ENCODE measurements at places on chromosomes 1 and 21.

- DNase-seq, result no peak
These were observed 10.7 kb downstream of the RNF223 start for GRCh38 chr1:1063261-1063944.

- no peak for DNase-seq
These were observed 89.9 kb upstream of the JAK1 start for GRCh38 chr1:65056234-65056633.

DNA sequence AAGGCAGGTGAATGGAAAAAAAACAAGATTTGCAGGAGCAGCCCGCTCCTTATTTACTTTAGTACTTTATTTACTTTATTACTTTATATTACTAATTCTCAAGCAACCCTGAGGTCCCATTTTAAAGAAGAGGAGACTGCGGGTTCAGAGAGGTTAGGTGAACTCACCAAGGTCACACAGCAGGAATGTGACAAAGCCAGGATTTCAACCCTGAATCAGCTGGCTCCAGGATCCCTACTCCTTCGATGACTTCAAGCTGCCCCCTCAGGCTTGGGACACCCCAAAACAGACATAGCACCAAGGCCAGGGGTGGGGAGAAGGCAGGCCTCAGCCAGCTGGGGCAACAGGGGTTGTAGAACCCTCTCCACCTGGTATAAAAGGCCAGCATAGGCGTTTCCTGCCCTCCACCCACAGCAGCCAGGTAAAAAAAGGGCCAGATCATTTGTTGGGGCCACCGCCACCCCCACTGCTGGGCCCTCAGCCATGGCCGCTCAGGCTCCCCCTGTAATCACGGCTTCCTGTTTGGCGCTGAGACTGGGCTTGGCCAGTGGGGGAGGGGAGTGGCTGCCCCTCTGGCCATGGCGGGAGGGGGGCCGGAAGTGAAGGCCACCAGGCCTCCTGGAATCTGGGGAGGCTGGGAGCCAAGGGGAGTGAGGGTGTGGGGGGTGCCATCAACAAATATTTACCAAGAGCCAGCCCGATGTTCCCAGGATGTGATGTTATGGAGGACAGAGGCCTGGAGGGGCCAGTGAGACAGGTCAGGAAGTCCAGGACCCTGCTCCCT, 6.6 kb downstream of the SDC3 start:
- no peak for DNase-seq

DNA sequence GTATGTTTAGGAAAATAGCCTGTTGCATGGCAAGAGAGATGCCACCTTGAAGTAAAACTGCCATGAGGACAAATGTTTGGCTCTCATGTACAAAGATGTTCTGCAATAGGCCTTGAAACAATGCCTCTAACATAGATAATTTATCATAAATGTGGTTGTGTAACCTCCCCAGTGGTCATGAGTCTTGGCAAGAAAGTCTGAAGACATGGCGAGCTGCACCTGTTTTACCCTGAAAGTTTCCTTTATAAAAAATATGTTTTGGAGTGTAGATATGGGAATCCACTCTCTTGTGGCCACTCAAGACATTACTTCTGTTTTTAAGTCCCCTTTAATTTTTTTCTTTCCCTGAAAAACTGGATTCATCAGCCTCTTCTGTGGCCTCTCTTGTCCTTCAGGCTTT, 2217.1 kb downstream of the NCAM2 start:
- no peak for DNase-seq

GRCh38 chr1:3219791-3220467, 150.9 kb downstream of the PRDM16 start:
- DNase-seq, result no peak

GRCh38 chr21:36039861-36040260, 20.5 kb downstream of the SETD4 start:
- no peak for DNase-seq

DNA sequence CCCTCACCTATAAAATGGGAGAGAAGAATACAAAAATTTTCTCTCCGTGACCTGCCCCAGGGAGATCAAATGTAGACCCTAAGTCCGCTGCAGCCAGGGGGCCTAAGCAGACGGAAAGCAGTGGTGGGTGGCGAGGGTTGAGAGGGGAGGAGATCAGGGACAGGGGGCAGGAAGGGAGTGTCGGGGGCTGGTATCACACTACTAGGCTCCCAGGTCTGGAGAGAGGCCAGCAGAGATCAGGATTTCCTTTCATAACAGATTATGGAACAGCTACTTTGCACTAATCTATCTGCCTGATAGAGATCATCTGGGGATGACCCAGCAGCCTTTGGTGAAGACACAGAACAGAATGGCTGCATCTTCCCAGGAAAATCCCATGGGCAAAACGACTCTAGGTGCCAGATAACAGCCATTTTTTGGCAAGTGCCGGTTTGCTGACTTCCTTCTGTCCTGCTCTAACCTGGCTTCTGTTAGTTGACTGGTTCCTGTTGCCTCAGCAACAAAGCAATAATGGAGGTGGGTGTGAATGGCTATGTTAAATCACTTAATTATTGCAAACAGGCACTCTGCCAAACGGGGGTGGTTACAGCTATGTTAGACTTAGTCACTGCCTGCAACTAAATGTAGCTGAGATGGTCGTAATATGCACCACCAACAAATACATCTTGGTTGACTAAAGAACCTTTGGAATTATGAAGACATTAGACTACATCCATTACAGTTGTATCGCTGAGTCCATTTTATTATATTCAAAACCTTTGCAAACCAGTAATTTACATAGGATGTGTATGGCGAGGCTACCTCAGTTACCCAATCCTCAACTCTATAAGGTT, 30.0 kb upstream of the EPS8L3 start:
- DNase-seq, result peak; percentile 17

DNA sequence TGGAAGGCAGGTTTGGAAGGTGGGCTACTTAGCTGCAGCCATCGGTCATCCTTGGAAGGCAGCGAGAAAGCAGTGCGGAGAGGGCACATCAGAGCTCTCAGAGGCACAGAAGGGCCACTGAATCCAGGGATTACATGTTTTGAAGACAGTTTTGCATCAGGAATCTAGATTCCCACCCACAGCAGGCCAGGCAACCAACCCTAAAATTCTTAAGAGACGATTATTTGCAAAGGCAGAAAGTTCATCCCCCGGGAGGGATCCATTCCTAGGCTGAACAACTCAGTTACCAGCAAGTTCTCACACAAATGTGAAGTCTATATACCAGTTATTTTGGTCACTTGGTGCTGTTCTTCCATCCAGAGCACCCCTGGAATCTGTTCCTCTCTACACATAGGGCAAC, 457.3 kb upstream of the VAMP3 start:
- DNase-seq, result no peak

- no peak for DNase-seq
These were observed at the start of gene KLHDC8A for GRCh38 chr1:205356440-205357139. Gene KLHDC8A (minus strand): TSS chr1:205356922. CDS start chr1:205343604, 13,318 bp downstream.

DNA sequence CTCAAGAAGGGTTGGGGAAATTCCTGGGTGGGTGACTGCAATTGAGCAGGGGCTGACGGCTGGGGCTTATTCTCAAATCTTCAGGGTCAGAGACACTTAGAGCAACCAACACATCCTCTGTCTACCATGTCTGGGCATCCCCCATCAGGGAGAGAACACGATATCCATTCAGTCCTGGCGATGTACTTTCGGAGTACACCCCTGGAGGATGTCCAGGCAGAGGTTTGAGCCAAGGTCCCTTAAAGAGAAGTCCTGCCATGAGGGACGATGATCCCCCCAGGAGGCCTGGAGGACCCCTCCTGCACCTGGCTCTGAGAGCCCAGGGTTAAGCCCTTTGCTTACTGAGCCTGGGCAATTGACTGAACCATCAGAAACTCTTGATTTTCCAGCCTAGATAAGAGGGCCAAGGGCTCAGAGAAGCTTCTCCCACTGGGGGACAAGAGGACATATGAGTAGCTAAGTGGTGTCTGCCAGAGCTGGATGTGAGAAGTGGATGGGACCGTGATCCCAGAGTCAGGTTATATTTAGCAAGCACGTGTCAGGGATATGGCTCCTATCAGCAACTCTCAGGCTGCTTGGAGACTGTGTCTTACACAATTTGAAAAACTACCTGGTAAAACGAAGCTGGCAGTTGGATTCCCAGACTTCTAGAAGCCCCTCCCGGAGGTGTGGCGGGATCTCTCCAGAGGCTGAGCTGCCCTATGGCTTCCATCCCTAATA, 253.3 kb upstream of the VAMP3 start:
- no peak for DNase-seq

DNA sequence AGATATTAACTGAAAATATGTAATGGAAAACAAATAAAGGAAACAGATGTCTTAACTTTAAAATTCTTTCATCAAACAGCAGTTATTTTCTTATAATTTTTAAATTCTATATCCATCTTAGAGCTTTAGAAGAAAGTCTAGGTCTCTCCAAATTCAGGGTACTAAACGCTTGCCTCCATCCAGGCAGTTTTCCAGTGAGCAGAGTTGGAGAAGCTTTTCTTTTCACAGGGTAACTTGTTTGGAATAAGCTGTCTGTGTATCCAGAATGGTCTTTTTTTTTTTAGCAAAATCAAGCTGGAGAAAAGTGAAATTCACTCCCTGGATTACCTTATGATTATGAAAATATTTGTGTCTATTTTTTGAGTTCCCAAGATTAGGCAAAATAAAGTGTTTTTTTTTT, 88.6 kb downstream of the DDAH1 start:
- DNase-seq, result no peak

- no peak for DNase-seq
These were observed 81.8 kb downstream of the KIF1B start for GRCh38 chr1:10292188-10292587.

DNA sequence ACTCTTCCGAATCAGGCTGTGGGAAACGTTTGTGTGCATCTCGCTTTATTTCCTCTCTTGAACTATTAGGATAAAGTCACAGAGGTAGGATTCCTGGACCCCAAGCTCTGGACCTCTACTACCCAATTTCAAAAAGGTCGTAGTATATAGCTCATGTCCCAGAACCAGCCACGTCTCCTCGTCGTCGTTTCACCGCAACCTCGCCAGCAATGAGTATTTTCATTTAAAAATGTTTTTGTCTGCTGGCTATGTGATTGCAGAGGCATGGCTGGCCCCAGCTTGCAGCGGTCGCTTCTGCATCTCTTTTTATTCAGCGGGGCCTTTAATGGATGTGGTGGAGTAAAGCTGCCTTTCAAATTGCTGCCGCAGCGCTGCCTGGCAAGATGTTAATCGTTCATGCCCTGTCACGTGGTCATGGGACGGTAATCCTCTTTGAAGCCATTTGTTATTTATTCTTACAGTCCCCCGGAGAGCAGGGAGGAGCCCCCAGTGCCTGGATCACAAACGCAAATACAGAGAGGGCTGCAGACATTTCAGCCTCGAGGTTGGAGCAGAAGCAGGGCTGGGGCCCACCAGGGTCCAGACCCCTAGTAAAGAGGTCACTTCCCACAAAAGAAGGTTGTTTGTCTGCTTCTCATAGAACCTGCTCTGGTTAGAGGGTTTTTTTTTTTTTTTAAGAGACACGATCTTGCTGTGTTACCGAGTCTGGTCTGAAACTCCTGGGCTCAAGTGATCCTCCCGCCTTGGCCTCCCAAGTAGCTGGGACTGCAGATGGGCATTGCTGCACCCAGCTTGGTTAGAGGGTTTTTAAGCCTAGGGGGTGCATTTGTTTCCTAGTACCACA, 11.6 kb upstream of the NPHP4 start:
- no peak for DNase-seq

- DNase-seq, result no peak
These were observed 56.5 kb downstream of the CAMSAP2 start for GRCh38 chr1:200795156-200795555.

DNA sequence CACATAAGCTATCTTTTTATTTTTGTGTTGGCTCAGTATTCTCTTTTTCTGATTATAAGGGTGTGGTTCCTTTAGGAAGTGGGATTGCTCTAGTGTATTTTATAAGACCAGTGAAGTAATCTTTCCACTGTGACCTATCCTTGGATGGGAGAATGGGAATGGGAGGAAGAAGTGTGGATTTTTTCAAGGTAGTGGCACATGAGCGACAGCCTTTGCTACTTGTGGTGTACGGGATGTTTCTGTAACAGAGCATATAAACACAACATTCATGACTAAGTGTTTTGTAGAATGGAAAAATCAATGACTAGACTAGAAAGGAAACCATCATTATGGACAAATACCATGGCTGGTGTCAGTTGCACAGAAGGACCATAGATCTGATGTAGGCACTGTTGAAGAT, 209.6 kb downstream of the GIPC2 start:
- DNase-seq, result no peak

DNA sequence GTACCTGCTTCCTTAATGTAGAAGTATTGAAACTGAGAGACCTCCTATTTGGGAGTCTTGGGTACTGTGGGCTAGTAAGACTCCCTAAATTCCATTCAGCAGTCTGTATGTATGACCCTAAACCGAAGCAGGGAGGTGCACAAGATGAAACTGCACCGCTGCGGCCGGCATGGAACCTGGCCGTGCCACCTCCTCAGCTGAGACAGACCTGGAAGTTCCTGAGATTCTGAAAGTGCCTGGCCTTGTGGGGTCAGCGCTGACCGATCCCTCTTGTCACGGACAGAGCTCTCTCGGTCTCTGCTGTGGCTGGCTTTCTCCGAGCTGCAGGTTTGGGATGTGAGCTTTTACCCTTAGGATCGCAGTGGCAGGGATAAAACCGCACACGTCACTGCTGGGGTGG, 27.0 kb downstream of the PCNT start:
- no peak for DNase-seq

DNA sequence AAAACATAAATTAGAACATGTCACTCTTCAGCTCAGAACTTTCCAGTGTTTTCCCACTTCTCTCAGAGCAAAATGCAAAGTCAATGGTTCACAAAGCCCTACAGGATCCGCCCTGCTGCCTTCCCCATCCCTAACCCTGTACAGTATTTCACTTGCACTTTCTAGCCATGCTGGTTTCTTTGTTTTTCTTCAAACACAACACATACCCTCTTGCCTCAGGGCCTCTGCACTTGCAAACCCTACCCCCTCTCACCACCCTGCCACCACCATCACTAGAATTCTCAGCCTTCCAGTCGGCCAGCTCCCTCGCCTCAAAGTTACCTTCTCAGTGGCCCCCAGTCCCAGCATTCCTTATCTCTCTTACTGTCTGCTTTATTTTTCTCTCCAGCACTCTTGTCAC, 17.6 kb downstream of the TEX35 start:
- DNase-seq, result no peak

Data from stimulated activated CD8-positive, alpha-beta memory T cell treated with anti-CD3 and anti-CD28 coated beads, Interleukin-12 subunit alpha, Interleukin-12 subunit beta, amount 100 ng/mL, for 4 hours (primary cell).